Mesenteric fat pad (tissue), 1 donor: ENCODE measurements at places on chromosomes 7 and 10. TPM values are rescaled to one million over a fixed set of nuclear protein-coding genes. Genes with fewer than 3 reads are reported as not detected.

Gene IFIT1B
- not detected for total RNA-seq

Gene UCN3
- not detected for total RNA-seq

Gene COL26A1
- total RNA-seq, result not detected

Gene HOXA1
- total RNA-seq, result 1.3 TPM

Gene SGCE
- total RNA-seq, result 58.1 TPM

Gene EVX1
- total RNA-seq, result 0.13 TPM

DNA sequence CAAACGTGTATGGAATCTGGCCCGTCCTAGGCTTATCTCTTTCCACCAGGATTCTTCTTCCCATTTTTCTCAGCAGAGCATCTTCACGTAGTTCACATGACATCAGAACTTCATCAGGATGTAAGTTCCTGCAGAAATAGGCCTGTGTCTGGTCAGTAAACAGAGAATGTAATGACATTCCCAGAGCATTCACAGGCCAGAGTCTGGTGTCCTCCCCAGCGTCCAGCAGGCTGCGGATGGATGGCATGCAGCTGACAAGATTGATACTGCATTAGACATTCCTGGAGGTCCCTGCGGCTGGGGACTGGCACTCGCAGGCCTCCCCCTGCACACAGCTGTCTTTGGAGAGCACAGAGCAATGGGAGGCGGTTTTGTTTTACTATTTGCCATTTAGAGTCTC, 28.7 kb downstream of the MGMT start:
- DNase-seq, result no peak

GRCh38 chr7:6436385-6436685, 11.4 kb downstream of the DAGLB start:
- DNase-seq, result no peak

GRCh38 chr10:96646751-96647166, 59.9 kb upstream of the TM9SF3 start:
- DNase-seq, result no peak

DNA sequence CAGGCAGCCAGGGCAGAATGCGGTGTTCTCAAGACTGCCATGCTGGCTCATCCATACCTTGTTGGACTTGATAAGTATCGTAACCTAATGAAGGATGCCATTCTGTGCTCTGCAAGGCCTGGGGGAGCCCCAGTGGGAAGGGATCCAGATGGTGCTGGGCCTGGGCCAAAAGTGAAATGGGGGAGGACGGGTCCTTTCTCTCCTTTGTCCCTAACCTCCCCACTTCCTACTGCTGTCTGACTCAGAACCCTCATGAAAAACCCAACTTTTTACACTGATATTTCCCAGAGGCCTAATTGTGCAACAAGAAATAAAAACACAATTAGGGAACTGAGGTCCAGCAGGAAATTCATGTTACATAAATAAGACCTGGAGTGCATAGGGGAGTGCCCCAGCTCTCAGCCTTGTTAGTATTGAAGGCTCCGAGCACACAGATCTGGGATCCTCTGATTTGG, 193.7 kb upstream of the SVIL start:
- DNase-seq, result no peak

GRCh38 chr10:118106426-118106825, 59.7 kb upstream of the RAB11FIP2 start:
- no peak for DNase-seq

DNA sequence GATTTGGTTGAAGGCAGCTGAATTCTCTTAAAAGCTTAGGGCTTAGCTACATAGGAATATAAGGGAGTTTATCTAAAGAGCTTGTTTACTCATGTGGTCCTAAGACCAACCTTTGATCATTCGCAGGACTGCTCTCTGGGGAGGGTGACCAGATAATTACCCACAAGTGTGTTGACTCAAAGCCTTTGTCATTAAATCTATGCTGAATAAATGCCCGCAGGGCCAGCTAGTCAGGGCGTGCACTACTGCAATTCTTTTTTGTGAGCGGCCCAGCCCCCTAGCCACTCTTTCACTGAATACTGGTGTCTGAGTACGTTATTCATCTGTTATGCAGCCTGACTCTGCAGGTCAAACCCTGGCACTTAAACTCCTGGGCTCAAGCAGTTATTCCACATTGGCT, 69.6 kb downstream of the AKAP9 start:
- DNase-seq, result no peak

DNA sequence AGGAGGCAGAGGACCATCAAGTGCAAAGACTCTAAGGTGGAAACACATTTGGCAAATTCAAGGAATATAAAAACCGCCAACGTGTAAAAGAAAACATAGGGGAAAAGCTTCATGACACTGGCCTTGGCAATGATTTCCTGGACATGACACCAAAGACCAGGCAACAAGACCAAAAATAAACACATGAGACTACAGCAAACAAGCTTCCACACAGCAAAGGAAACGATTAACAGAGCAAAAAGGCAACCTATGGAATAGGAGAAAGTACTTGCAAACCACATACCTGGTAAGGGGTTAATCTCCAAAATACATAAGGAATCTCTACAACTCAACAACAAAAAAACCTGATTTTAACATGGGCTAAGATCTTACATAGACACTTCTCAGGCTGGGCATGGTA, 3.5 kb downstream of the GSTO1 start:
- DNase-seq, result no peak

DNA sequence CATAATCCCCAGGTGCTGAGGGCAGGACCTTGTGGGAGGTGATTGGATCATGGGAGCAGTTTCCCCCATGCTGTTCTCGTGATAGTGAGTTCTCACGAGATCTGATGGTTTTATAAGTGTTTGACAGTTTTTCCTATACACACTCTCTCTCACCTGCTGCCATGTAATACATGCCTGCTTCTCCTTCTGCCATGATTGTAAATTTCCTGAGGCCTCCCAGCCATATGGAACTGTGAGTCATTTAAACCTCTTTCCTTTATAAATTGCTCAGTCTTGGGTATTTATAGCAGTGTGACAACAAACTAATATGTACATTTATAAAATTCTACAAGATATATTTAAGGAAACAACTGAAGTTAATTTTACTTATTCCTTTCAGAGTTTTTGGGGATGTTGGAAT, 170.8 kb upstream of the BET1 start:
- DNase-seq, result no peak

DNA sequence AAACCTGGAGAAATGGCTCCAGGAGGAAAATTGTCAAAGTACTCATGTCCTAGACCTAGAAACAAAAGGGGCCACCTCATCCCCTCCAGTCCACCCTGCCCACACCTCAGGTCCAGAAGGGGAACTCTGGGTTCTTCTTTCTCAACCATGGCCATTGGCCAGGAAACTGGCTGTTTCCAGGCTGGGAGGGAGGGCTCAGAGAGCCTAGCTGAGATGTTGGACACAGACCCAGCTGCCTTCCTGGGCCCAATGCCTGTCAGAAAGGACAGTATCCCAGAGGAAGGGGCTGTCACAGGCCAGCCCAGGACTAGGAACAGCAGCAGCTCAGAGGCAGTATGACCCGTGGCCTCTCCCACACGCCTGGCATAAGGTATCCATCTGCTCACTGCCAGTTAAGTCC, 9.6 kb downstream of the GRID1 start:
- DNase-seq, result no peak

DNA sequence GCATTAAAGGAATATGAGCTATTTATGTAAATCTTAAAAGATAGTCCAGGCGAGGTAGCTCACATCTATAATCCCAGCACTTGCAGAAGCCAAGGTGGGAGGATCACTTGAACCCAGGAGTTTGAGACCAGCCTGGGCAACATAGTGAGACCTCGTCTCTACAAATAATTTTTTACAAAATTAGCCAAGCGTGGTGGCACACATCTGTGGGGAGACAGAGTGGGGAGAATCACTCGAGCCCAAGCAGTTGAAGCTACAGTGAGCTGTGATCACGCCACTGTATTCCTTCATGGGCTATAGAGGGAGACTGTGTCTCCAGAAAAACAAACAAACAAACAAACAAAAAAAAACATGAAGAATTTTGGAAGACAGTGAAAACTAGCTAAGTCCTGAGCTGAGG, 28.4 kb downstream of the HERC4 start:
- DNase-seq, result no peak

- DNase-seq, result no peak
These were observed 203.2 kb upstream of the PPP2R2D start for GRCh38 chr10:131697476-131698128.

DNA sequence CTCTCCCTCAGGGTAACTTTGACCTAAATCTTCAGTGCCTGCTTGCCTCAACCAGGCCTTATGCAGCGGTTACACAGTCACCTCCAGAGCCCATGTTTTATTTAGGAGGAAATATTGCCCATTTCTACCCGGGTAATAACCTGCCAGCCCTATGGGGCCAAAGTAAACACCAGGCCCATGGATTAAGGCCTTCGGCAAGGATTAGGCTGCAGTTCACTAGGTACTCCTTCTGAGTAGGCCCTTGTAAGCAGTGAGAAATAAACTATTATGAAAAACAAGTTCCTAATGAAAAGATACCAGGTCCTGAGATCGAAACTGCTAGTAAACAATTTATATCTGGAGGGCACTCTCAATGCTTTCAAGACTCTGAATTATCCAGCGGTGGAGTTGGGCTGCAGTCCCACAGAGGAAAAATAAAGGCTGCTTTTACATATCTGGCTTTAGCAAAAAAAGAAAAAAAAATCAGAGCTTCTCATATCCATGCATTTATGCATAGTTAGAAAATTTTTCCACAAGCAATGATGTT, 3.7 kb upstream of the HOXA10 start:
- no peak for DNase-seq

DNA sequence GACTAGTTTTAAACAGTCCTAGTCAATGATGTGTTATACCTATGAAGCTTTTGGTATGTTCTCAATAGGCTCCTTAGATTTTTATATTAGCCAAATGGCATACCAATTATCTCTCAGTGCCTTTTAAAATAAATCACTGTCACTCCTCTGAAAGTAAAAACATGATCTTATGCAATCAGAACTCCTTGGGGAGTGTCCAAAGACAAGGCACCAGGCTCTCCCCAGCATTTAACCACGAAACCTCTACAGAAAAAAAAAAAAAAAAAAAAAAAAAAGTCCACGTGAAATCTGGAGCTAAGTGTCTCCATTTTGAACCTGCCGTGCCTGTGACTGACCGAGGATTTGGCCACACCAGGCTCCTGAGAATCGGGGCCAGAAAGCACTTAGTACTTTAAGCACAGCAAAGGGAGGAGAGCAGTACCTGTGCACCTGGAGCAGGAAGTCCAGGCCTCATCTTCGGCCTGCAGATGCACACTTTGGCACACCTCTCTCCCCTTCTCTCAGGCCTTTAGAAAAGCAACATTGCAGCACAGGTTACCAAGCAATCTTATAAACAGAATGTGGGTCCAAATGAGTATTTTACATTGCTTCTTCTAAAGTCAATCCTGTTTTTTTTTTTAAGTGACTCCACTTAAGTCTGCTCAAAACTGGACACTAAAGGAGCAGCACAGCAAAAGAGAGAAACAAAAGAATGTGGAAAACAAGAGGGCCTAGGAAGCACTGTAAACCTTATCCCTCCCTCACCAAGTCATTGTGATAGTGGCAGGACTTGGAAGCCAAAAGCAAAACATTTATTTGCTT, 1.5 kb downstream of the FAM13C start:
- no peak for DNase-seq

GRCh38 chr7:44772867-44773266, 23.6 kb upstream of the PPIA start:
- DNase-seq, result no peak

DNA sequence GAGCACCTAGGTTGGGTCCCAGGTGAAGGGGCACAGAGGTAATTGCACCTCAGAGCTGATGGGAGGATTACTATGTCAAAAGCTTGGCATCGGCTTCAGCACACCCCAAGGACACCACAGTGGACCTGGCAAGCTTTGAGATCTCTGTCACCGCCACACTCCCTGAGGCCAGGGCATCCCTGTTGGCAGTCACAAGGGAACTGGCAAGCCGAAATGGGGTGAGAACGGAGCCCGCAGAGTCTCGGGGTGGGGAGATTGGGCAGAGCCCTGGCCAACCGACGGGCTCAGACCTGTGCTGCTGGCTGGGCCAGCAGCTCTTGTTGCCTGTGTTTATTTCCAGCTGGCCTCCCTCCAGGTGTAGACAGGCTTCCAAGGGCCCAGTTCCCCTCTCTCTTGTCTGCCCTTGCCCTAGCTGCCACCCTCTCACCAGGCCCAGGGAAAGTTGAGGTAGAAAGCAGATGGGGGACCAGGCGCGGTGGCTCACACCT, 2.5 kb downstream of the HSPB1 start:
- no peak for DNase-seq

GRCh38 chr10:101438881-101439391, 85.0 kb downstream of the BTRC start:
- no peak for DNase-seq

GRCh38 chr7:39700932-39701331, 77.6 kb downstream of the RALA start:
- no peak for DNase-seq

DNA sequence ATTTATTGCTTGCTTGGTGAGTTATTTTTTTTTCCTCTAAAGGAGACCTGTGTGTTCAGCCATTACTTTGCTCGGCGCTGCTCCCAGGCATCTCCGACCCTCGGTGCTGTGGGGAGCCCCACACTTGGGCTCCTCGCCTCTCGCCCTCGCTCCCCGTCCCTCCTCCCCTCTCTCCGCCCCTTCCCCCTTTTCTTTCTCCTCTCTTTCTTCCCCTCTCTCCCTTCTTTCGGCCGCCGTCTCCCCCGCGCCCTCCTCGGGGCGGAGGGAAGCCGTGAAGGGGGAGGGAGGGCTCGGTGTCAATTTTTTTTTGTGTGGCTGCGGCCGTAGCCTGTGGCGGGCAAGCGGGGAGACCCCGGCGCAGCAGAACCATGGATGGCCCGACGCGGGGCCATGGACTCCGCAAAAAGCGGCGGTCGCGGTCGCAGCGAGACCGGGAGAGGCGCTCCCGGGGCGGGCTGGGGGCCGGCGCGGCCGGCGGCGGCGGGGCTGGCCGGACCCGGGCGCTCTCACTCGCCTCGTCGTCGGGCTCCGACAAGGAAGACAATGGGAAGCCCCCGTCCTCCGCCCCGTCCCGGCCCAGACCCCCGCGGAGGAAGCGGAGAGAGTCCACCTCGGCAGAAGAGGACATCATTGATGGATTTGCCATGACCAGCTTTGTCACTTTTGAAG, 1.1 kb downstream of the AUTS2 start:
- DNase-seq, result no peak

DNA sequence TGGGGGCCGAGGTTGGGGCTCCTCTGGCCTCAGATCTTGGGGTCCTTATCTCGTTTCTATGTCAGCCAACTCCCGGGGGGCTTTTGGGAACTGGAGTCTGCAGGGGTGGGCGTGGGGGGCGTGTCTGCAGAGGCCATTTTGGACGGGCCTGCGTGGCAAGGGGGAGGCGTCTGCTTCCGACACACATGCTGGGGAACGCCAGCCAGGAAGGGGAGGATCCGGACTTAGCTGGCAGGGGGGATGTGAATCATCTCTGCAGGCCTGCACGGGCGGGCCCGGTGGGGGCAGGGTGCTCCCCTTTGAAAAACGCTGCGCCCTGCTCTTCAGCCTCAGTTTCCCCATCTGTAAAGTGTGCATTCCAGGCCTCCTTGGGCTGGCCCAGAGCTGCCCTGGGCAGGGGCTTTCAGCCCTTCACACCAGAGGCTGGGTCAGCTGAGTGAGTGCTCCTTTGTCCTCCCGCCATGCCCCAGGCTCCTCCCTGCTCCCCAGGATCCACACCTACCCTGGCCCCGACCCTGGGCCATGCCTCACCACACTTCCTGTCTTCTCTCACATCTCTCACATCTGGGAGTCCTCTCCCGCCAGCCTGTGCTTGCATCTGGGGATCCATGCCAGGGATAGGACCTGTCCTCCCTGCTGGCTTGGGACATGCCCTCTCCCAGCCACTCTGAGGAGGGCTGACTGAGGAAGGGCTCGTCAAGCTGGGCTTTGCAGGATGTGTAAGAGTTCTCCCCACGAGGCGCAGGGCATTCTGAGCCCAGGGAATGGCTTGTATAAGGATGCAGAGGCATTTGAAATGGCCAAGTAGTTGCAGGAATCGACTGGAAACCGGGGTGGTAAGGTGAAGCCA, 172.6 kb upstream of the TNRC18 start:
- no peak for DNase-seq

- no peak for DNase-seq
These were observed 68.9 kb upstream of the ANTXRL start for GRCh38 chr10:46217752-46218453.
